Type B pancreatic cell (in vitro differentiated cells): ENCODE measurements at places on chromosomes 12 and 14. TPM values are rescaled to one million over a fixed set of nuclear protein-coding genes. Genes with fewer than 3 reads are reported as not detected.

DNA sequence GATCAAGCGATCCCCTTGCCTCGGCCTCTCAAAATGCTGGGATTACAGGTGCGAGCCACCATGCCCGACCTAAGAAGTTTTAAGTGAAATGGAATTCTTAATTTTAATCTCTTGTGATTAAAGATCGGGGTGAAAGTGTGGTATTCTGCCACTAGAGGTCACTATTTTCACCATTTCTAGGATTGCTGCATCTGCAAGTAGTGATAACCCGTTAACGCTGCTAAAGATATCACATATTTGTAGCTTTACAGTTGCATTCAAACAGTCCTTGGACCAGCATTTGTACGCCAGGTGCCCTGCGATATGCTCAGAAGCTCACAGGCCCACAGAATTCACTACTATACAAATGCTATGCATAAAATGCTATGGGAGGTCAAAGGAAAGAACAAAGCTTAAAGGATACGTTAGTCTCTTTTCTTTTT, 19.3 kb downstream of the CCDC62 start:
- DNase-seq: peak; percentile 37

DNA sequence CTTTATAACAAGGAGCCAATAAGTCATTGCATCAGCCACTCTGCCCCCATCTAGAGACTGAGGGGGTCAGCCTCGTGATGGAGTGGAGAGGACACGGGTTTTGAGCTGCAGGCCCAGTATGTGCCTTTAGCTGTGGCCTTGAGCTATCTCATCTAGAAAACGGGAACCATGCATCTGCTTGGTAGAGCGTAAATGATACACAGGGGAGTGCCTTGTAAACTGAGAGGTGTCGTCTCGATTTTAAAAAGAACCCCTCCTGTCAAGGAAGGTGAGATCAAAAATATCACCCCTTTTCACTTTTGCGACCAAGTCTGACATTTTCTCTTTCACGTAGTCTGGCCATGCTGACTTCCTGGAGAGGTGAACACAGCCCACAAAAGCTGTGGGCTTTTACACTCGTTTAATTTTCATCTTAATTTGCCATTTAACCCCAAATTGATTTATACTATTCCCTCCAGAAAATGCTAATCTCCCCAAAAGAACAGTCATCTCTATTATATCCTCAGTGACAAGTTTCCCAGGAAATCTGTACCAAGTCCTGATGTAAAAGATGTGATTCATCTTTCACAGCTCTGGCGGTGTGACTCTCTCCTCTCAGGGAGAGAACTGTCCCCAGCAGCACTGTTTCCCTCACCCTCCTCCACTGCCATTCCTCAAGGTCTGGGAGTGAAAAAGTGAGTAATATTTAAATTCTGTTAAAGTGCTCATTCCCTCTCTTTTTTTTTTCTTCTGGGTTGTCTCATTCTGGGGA, 30.6 kb downstream of the VCPKMT start:
- DNase-seq: no peak

DNA sequence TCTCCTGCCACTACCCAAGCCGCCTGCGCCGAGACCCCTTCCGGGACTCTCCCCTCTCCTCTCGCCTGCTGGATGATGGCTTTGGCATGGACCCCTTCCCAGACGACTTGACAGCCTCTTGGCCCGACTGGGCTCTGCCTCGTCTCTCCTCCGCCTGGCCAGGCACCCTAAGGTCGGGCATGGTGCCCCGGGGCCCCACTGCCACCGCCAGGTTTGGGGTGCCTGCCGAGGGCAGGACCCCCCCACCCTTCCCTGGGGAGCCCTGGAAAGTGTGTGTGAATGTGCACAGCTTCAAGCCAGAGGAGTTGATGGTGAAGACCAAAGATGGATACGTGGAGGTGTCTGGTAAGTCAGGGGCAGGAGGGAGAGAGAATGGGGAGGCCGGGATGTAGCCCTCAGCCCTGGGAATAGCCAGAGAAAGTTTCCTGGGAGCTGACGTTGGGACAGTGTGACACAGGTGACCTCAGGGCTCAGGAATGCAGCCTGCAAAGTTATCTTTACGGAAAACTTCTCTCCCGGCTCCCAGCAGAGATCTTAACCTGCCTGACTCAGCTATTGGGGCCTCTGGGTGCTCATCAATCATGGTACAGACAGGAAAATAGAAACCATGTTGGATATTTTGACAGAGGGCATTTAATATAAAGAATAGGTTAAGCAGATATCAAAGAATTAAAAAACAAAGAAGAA, 747 bp downstream of the HSPB8 start:
- no peak for DNase-seq

Gene PIK3C2G
- 4.6 and 8.4 TPM in 2 replicates for total RNA-seq

- DNase-seq: no peak
Observed at GRCh38 chr12:26101350-26101734, 23.5 kb downstream of the BHLHE41 start.

Gene TMCC3
- 14.1 and 18.2 TPM in 2 replicates for total RNA-seq

GRCh38 chr14:92513966-92514843, 624 bp downstream of the RIN3 start:
- DNase-seq: no peak
